ENCODE measurements at places on chromosomes 6 and 20. TPM values are rescaled to one million over a fixed set of nuclear protein-coding genes. Genes with fewer than 3 reads are reported as not detected.

Gene RAB32
- not detected for total RNA-seq

Gene NUP43
- total RNA-seq = 50.4 TPM

Gene FAM217A
- total RNA-seq = not detected

Gene GABRR1
- not detected for total RNA-seq

Gene LINC00237
- total RNA-seq = 0.17 TPM

Gene SYTL3
- total RNA-seq = 6.0 TPM

- no peak for DNase-seq
- H3K36me3 ChIP-seq = peaks cover 25% of the 10 kb centered on the region
- no peak overlapping the region for H3K27ac ChIP-seq
- H3K27me3 ChIP-seq = peaks cover 2% of the 10 kb centered on the region
- no peak overlapping the region for H3K4me3 ChIP-seq
- peaks cover 6% of the 10 kb centered on the region for H3K4me1 ChIP-seq
These were observed 9.6 kb upstream of the CPNE5 start for GRCh38 chr6:36848658-36849441.

DNA sequence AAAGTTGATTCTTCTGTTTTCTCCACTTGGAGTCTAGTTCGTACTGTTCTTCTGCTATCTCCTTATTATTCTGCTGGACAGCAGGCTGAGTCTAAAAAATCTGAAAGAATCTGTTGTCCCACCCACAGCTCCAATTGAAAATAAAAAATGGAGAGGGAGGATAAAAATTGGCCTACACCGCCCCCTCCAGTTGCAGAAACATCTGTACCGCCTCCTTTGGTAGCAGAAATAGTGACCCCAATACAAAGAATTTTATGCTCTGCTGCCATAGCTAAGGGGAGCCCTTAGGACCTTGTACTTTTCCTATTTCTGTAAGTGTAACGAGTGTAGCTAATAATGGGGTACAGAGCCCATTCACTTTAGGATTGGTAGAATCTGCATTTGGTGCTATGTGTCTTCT lies 4.9 kb upstream of the FKBP1A start:
- H3K4me3 ChIP-seq = no peak overlapping the region
- peaks cover 2% of the 10 kb centered on the region for H3K36me3 ChIP-seq
- peaks cover 54% of the 10 kb centered on the region for H3K4me1 ChIP-seq
- no peak overlapping the region for H3K27ac ChIP-seq
- peaks cover 3% of the 10 kb centered on the region for H3K27me3 ChIP-seq

GRCh38 chr6:82144007-82144851 lies 103.3 kb downstream of the IBTK start:
- H3K27ac ChIP-seq = no peak overlapping the region
- no peak overlapping the region for H3K4me3 ChIP-seq
- no peaks in the 10 kb centered on the region for H3K36me3 ChIP-seq
- no peak for DNase-seq

DNA sequence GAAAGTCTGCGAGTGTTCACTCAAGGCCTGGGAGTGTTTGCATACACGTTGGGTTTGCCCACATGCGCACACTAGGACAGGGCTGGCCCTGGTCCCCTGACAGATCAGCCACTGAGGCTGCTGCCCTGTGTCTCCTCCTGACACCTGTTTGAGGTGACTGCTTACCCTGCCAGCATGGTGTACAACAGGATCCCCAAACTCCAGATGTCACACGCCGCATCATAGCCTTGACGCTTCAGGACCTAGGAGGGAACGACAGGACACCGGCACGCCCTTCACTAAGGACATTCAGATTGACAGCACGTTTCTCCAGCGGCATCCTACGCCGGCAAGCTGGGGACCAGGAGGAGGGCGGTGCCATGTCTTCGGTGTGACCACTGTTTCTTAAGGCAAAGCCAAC lies 37.0 kb upstream of the MPC1 start:
- H3K4me3 ChIP-seq = no peak overlapping the region
- H3K27ac ChIP-seq = no peak overlapping the region
- no peaks in the 10 kb centered on the region for H3K4me1 ChIP-seq
- peaks cover 3% of the 10 kb centered on the region for H3K36me3 ChIP-seq

GRCh38 chr6:134741200-134741536 lies 208.7 kb downstream of the ALDH8A1 start:
- H3K36me3 ChIP-seq = no peaks in the 10 kb centered on the region
- H3K4me3 ChIP-seq = no peak overlapping the region
- no peak for DNase-seq
- no peak overlapping the region for H3K27ac ChIP-seq
- no peaks in the 10 kb centered on the region for H3K4me1 ChIP-seq
- H3K27me3 ChIP-seq = peaks cover 9% of the 10 kb centered on the region

- peaks cover 33% of the 10 kb centered on the region for H3K36me3 ChIP-seq
- no peak overlapping the region for H3K27ac ChIP-seq
- DNase-seq = no peak
These were observed 64.8 kb downstream of the SYNJ2 start for GRCh38 chr6:158046201-158047126.

DNA sequence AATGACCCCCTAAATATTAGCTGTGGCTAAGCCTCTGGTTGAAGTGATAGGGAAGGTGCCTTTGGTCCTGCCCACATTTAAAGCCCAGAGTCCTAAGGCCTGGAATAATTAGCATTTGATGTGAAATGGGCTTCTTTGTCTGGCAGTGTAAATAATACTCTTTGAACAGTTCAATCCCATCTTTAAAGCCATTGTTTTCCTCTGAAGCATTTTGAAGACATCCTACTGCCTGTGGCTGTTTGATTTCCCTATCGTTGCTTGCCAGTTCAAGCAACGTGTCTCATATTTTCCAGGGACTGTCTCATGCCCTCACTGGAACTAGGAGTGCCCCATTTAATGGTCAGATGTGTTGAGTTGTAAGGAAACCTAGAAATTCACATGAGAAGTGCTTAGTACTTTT lies 89.3 kb upstream of the BTN3A2 start:
- no peak overlapping the region for H3K27ac ChIP-seq
- no peak overlapping the region for H3K4me3 ChIP-seq
- no peak for DNase-seq
- peaks cover 3% of the 10 kb centered on the region for H3K36me3 ChIP-seq

GRCh38 chr6:139249395-139249794 lies 42.4 kb downstream of the TXLNB start:
- peaks cover 12% of the 10 kb centered on the region for H3K4me1 ChIP-seq
- no peak overlapping the region for H3K27ac ChIP-seq
- peaks cover 25% of the 10 kb centered on the region for H3K36me3 ChIP-seq
- no peaks in the 10 kb centered on the region for H3K27me3 ChIP-seq
- no peak for DNase-seq

DNA sequence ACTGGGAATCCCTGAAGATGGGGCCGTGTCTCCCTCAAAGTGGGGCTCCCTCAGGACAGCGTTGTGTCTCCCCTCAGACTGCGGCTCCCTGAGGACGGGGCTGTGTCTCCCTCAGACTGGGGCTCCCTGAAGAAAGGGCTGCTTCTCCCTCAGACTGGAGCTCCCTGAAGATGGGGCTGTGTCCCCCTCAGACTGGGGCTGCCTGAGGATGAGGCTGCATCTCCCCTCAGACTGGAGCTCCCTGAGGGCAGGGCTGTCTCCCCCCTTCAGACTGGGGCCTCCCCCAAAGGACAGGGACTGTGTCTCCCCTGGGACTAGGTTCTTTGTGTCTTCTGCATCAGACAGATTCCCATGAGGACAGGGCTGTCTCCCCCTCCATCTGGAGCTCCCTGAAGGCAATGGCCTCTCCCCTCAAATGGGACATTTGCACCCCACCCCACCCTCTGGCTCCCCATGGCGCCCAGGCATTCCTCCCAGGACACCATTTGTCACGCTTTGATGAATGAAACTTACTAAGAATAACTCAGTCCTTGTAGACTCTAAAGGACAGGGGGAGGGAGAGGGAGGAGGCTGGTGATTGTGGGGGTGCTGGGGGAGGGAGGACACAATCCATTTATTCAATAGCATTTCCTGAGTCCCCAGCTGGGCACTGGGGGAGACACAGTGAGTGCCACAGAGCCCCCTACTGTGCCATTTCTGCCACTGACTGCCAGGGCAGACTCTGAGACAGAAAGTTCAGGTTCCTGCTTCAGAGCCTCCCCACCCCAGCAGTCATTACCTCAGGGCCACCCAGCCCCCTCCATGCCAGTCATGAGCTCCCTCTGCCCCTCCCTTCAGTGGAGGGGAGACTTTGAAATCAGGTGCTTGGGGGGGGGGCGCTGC lies 122.4 kb downstream of the MRPL14 start:
- no peak for DNase-seq
- no peak overlapping the region for H3K27ac ChIP-seq
- no peaks in the 10 kb centered on the region for H3K36me3 ChIP-seq
- H3K4me3 ChIP-seq = no peak overlapping the region

GRCh38 chr6:33343953-33344611 lies 26.5 kb upstream of the ZBTB22 start:
- peak overlapping the region; percentile 70 for H3K4me3 ChIP-seq
- H3K27ac ChIP-seq = peak overlapping the region; percentile 92
- DNase-seq = no peak
- peaks cover 42% of the 10 kb centered on the region for H3K4me1 ChIP-seq
- no peaks in the 10 kb centered on the region for H3K36me3 ChIP-seq

- H3K27ac ChIP-seq = no peak overlapping the region
- DNase-seq = no peak
- H3K36me3 ChIP-seq = peaks cover 2% of the 10 kb centered on the region
- H3K4me1 ChIP-seq = peaks cover 13% of the 10 kb centered on the region
These were observed 1.9 kb upstream of the EBF4 start for GRCh38 chr20:2690718-2691117.

- DNase-seq = no peak
- peaks cover 14% of the 10 kb centered on the region for H3K27me3 ChIP-seq
- H3K4me1 ChIP-seq = no peaks in the 10 kb centered on the region
- H3K36me3 ChIP-seq = no peaks in the 10 kb centered on the region
These were observed 22.5 kb downstream of the SLC52A3 start for GRCh38 chr20:745683-746301.

- peak overlapping the region; percentile 75 for H3K4me3 ChIP-seq
- H3K27me3 ChIP-seq = no peaks in the 10 kb centered on the region
- peak overlapping the region; percentile 79 for H3K27ac ChIP-seq
- no peaks in the 10 kb centered on the region for H3K36me3 ChIP-seq
- DNase-seq = no peak
These were observed 86.5 kb downstream of the LYRM4 start for GRCh38 chr6:5174244-5174643.

- H3K4me1 ChIP-seq = peaks cover 28% of the 10 kb centered on the region
- peak overlapping the region; percentile 5 for H3K4me3 ChIP-seq
- H3K27ac ChIP-seq = no peak overlapping the region
- no peaks in the 10 kb centered on the region for H3K36me3 ChIP-seq
These were observed 179.5 kb downstream of the SYNDIG1 start for GRCh38 chr20:24648919-24649318.

- peaks cover 30% of the 10 kb centered on the region for H3K4me1 ChIP-seq
- DNase-seq = no peak
- H3K27me3 ChIP-seq = no peaks in the 10 kb centered on the region
These were observed 45.8 kb upstream of the ARID1B start for GRCh38 chr6:156731396-156731795.

- DNase-seq = no peak
- H3K4me3 ChIP-seq = no peak overlapping the region
- H3K4me1 ChIP-seq = peaks cover 3% of the 10 kb centered on the region
- H3K27ac ChIP-seq = no peak overlapping the region
- H3K27me3 ChIP-seq = no peaks in the 10 kb centered on the region
These were observed 16.6 kb downstream of the DNAAF9 start for GRCh38 chr20:3390759-3391425.

DNA sequence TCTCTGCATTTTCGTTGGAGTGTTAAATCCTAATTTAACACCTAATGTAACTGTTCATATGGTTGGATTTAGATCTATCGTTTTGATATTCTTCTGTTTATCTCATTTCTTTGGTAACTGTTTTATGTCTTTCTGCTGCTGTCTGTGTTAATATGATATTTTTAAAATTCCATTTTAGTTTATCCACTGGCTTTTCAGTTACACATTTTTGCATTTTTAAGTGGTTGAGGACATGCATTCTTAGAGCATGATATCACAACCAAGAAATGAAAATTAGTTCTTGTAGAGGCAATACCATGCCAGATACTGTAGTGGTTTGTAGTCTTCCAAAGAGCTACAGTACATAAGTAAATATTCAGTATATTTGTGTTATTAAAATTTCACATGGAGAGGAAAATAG lies 58.6 kb downstream of the LIN28B start:
- no peaks in the 10 kb centered on the region for H3K36me3 ChIP-seq
- H3K4me3 ChIP-seq = no peak overlapping the region
- no peak overlapping the region for H3K27ac ChIP-seq
- DNase-seq = no peak

GRCh38 chr6:136614350-136614749 lies 64.1 kb upstream of the MAP7 start:
- H3K4me3 ChIP-seq = no peak overlapping the region
- no peak for DNase-seq
- peaks cover 71% of the 10 kb centered on the region for H3K36me3 ChIP-seq
- H3K27ac ChIP-seq = no peak overlapping the region

GRCh38 chr6:148620579-148621298 lies 126.1 kb upstream of the UST start:
- no peak overlapping the region for H3K27ac ChIP-seq
- H3K4me1 ChIP-seq = peaks cover 5% of the 10 kb centered on the region
- no peaks in the 10 kb centered on the region for H3K27me3 ChIP-seq
- H3K36me3 ChIP-seq = no peaks in the 10 kb centered on the region
- no peak for DNase-seq

DNA sequence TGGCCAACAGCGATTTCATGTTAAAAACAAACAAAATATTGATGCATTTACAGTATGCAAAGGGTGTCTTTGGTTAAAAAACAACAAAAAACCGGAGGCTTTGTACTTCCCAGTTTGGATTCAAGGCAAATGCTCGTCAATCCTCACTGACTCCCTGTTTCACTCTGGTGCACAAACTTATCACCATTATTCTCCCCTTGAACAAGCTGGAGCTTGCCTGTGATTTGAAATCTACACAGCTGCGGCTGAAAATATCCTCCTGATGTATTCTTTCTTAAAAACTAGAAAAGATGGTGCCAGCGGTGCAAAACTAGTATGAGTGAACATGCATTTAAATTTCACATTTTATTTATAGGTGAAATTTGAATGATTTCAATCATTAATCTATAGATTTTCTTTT lies 3.3 kb downstream of the PERP start:
- no peaks in the 10 kb centered on the region for H3K36me3 ChIP-seq
- peaks cover 43% of the 10 kb centered on the region for H3K27me3 ChIP-seq
- no peak overlapping the region for H3K4me3 ChIP-seq
- no peak overlapping the region for H3K27ac ChIP-seq
- H3K4me1 ChIP-seq = peaks cover 17% of the 10 kb centered on the region

DNA sequence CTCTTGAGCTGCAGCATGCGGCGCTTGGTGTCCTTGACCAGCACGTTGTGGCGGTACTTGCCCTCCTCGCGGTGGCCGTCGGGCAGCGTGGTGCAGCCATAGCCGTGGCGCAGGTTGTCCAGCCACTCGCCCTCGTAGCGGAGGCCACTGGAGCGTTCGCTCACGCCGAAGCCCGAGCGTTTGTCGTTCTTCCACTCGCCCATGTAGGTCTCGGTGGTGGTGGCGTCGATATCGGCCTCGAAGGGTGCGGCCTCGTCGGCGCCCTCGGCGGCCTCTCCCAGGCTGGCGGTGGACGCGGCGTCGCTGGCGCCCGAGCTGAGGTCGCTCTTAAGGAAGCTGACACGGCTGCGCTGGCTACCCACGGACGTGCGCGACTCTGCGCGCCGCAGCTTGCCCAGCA lies 27.3 kb downstream of the JPH2 start:
- H3K4me1 ChIP-seq = no peaks in the 10 kb centered on the region
- peaks cover 21% of the 10 kb centered on the region for H3K27me3 ChIP-seq
- H3K27ac ChIP-seq = no peak overlapping the region
